ENCODE measurements at places on chromosomes 16 and 17.

GRCh38 chr16:11354733-11355574 is 9.7 kb downstream of the RMI2 start:
- peak; percentile 68 for DNase-seq

- peak; percentile 37 for DNase-seq
Measured at GRCh38 chr17:59331929-59332748, 684 bp downstream of the YPEL2 start.

- DNase-seq, result no peak
Measured at GRCh38 chr17:56045872-56046271, 107.4 kb upstream of the ANKFN1 start.

DNA sequence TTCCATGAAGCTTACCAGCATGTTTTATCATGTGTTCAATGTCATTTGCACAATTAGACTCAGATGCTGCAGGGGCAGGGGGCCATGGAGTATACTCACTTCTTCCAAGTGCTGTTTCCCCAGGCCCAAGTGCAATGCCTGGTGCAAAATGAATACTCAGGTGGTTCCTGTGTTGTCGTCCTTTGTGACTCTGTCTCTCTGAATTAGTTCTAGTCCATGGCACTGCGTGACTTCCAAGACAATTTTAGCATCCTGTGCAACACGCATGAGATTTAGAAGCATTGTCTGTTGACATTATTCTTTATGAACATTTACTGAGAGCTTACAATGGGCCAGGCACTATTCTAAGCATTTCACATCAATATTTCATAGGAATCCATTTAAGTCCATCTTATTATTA is 769.7 kb upstream of the RBFOX1 start:
- DNase-seq, result no peak

GRCh38 chr16:20938426-20938825 is 37.9 kb downstream of the LYRM1 start:
- DNase-seq, result no peak

DNA sequence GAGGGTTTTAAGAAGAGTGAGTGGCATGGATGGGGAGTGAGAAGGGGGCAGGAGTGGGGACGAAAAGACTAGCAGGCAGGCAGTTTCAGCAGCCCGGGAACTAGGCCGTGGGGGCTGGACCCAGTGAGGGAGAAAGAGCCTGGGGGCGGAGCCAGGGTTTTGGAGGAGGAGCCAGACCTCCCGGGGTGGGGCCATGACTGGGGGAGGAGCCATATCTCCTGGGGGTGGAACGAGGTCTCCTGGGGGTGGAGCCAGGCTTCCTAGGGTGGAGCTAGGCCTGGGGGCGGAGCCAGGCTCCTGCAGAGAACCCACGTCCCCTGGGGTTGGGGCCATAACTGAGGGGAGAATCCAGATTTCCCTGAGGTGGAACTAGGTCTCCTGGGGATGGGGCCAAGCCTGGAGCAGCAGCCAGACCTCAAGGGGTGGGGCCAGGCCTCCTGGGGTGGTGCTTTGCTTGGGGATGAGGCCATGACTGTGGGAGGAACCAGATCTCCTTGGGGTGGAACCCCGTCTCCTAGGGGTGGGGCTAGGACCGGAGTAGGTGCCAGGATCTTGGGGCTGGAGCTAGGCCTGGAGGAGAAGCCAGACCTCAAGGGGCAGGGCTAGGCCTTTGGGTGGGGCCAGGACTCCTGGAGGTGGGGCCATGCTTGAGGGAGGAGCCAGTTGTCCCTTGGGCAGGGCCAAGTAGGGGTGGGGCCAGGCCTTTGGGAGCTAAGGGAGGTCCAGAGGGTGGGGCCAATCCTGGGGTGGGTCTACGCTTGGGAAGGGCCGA is 41.7 kb upstream of the JPH3 start:
- no peak for DNase-seq

DNA sequence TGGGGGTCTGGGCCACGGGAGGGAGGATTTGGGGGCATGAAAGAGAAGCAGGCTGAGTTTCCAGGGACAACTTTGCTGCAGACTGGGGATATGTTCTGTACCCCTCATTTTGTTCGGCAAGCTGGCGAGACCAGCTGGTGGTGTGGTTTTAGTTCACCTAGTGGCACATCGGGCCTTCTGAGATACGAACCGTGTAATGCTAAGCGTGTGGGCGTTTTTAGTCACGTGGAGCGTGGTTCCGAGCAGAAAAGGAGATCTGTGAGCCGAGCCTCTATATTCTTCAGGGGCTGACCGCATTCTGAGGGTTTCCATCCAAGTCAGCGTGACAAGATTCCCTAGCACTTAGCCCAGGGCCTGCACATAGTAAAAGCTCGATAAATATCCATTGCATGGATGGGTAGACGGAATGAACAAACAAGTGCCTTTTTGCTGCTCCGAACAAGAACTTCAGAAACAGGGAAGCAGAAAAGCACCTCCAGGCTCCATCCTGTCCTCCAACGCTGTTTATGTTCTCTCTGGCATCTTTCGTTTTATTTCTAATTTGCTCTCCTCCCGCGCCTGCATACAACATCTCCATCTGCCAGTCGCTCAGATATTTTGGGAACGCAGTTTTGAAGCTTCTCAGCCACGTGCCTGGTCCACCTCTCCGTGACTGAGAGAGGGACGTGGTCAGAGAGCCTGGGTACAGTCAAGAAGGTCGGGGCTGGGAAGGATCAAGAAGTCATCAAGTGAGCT is 5.8 kb downstream of the SYT17 start:
- DNase-seq, result no peak

- DNase-seq, result no peak
Measured at GRCh38 chr17:1759529-1759928, 2.3 kb upstream of the SERPINF1 start.

DNA sequence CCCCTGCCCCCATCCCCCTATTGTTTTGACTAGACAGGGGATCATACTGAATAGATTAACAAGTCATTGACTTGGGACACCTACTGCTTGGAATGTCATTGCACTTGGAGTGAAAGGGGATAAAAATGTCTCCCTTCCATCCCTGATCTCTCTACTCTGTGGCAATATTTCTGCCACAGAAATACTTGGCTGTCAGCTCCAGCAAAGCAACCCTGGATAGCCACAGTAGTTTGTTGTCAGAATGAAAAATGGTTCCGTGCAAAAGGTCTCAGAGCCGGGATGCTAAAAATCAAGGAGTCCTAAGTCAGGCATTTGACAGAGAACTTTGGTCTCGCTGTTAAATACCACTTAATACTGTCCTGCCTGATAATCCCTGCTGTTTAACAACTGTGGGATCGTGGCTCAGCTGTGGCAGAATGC is 722.0 kb upstream of the SOX9 start:
- no peak for DNase-seq

- no peak for DNase-seq
Measured at GRCh38 chr17:37737971-37738370, 6.9 kb downstream of the HNF1B start.

DNA sequence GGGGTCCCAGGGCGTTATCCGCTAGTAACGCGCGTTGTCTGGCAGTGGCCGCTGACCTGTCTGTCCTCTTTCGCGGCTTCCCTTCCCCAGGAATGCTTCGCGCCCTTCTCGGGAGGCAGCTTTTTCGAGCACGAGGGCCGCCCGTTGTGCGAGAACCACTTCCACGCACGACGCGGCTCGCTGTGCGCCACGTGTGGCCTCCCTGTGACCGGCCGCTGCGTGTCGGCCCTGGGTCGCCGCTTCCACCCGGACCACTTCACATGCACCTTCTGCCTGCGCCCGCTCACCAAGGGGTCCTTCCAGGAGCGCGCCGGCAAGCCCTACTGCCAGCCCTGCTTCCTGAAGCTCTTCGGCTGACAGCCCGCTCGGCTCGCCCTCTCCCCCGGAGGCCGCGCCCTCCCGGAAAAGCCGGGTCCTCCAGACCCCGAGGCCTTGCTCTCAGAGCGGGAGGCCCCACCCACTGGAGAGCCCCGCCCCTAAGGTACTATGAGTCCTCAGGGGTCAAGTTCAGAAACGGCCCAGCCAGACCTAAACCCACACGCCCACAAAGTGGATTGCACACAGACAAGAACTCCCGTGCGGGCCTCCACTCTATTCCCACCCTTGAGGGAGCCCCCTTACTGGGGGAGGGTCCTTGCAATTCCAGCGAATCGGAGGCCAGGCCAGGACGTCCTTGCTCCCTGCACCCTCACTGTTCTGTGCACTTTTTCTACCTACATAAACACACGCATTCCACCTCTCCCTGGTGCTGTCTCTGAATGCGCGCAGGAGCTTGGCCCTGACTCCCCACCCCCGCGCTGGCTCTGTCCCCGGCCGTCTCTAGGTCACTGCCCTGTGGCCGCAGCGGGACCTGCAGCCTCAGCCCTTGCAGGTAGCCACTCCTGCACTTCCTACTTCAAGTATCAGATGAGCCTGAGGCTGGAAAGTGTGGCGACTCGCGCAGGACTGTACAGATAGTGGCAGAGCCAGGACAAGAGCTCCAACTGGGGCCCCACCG is 5.4 kb upstream of the SLC5A2 start:
- peak; percentile 43 for DNase-seq

DNA sequence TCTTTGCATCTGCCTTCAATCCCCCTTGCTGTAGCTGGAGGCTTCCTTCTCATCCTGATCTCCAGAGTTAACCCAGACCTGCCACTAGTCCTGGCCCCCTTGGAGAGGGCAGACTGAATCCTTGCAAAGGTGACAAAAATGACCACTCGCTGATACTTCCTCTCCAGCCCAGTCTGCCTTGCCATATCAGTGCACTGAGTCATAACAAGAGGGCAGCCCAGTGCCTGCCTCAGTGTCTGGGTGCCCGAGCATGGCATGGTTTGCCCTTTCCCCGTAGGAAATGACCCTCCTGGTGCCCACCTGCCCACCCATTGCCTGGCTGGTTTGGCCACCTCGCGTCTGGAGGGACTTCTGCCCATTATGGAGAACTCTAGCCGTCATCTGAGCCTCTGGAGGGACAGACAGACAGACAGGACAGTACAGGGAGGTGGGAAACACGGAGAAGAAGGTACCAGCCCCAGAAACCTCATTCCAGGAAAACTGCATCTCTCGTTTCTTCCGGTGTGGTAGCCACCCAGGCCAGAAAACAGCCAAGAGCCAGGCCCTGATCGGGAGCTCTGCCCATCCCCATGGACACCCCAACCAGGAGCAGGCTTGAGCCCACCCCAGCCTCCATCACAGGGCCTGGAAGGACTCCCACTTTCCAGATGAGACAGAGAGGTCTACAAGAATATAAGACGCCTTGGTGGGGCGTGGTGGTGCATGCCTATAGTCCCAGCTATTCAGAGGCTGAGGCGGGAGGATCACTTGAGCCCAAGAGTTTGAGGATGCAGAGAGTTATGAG is 71.5 kb downstream of the SCNN1B start:
- no peak for DNase-seq

DNA sequence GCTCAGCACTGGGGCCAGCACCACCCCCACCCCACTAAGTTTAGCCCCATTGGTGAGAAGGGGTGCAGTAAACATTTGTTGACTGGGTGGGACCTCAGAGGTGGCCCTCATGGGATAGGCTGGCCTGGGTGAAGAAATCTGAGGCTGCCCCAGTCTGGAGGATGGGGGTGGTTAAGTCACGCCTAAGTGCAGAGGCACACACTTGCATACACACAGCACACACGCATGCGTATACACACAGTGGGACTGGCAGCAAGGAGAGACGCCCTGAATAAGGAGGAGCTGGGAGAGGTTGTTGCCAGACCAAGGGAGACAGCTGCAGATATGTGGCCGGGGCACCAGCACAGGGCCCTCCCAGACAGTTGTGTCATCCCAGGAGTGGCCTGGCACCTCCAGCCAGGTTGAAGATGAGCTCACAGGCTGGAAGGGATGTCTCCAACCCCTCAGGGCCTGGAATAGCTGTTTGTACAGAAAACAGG is 3.0 kb upstream of the BCAR1 start:
- no peak for DNase-seq

DNA sequence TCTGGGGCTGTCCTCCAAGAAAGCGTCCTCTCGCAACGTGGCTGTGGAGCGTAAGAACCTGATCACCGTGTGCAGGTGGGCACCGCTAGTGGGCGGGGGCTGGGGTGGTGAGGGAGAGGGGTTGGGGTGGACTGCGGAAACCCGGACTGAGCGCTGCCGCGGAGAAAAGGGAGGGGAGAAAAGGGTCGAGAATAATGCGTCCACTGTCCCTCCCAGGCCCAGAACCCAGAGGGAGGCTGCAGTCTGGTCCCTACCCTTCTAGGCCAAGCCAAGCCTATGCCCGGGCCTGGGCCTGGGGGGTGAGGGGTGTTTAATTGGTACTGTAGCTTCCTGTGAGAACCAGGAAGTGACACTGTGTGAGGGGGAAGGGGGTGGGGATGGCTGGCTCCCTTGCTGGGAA is 464 bp downstream of the RUNDC3A start:
- DNase-seq, result no peak

- no peak for DNase-seq
Measured at GRCh38 chr16:580946-581498, 8.8 kb upstream of the RAB40C start.

DNA sequence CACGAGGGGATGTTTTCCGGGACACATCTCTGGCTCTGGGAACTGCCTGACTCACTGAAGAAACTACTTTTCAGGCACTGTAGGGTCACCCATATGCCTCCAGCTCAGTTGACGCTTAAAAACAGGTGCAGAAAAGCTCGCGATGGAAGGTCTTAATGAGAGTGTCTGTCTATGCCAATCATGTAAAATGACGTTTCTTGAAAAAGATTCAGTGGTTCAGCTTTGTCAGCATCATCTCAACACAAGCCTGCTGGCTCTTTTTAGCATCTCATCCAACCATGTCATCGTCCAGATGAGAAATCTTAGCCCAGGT is 27.5 kb downstream of the OR1D5 start:
- no peak for DNase-seq

- no peak for DNase-seq
Measured at GRCh38 chr16:46583036-46583435, 38.1 kb downstream of the SHCBP1 start.

Measured in activated CD8-positive, alpha-beta memory T cell treated with anti-CD3 and anti-CD28 coated beads, Interleukin-2, amount 50 U/mL, for 4 hours (primary cell).